ENCODE measurements at places on chromosomes 12 and 14.

DNA sequence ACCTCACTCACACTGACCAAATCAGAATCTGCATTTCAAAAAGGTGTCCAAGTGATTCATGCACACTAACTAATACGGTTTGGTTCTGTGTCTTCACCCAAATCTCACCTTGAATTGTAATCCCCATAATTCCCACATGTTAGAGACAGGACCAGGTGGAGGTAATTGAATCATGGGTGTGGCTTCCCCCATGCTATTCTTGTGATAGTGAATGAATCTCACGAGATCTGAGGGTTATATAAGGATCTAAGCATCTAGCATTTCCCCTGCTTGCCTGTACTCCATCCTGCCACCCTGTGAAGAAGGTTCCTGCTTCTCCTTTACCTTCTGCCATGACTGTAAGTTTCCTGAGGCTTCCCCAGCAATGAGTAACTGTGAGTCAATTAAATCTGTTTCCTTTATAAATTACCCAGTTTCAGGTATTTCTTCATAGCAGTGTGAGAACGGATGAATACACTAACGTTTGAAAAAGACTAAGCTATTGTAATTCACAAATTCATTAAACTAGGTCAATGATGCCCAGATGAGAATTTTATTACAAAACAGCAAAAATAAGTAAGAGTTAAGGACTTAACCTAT lies 759.1 kb downstream of the GALC start:
- DNase-seq = no peak

DNA sequence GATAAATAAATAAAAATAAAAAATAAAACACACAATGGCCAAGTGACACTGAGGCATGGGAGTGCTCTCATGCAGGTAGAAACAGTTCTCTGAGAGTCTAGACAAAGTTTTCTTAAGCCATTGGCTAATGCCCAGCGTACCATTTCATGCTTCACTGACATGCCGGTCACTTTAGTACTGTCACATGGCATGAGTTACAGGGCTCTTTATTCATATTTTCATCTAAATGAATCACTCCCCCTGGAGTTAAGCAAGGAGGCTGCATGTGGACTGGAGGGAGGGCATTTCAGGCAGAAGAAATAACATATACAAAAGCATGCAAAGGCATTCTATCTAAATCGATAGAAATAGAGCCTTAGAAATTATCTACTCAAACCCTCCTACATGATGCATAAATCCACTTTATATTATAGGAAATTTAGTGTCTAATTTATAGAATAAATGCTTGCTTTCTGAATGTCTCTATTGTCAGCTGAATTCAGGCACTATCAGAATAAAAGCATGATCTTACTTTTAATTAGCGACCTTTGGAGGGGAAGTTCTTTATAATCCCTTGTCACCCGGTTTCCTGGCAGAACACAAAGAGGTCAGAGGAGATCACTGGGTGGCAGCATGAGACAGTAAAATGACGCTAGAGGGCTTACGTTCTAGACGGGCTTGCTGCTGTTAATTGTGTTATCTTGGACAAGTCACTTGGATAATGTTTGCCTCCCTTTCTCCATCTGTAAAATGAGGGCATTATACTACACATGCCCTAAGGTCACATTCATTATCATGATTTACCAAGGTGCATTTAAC lies 17.5 kb downstream of the DYRK4 start:
- no peak for DNase-seq

DNA sequence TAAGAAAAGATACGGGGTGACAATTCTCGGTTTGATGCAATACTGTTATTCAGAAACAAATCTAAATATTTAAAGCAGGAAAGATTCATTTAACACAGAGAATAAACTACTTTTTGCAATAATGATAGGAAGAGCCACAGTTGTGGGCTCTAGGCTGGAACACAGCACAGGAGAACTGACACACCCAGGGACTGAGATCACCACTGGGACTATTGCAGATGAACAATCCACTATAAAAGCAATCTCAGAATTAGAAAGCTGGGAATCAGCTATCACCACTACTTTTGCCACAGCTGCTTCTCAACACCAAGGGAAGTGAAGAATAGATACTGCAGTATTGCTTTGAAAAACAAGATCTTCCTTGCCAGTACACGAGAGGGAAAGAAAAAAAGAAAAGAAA lies 4.1 kb upstream of the PIK3C2G start:
- DNase-seq = no peak

GRCh38 chr12:119235197-119235751 lies 56.5 kb downstream of the HSPB8 start:
- no peak for DNase-seq

GRCh38 chr14:88866305-88866704 lies 41.9 kb downstream of the TTC8 start:
- no peak for DNase-seq

DNA sequence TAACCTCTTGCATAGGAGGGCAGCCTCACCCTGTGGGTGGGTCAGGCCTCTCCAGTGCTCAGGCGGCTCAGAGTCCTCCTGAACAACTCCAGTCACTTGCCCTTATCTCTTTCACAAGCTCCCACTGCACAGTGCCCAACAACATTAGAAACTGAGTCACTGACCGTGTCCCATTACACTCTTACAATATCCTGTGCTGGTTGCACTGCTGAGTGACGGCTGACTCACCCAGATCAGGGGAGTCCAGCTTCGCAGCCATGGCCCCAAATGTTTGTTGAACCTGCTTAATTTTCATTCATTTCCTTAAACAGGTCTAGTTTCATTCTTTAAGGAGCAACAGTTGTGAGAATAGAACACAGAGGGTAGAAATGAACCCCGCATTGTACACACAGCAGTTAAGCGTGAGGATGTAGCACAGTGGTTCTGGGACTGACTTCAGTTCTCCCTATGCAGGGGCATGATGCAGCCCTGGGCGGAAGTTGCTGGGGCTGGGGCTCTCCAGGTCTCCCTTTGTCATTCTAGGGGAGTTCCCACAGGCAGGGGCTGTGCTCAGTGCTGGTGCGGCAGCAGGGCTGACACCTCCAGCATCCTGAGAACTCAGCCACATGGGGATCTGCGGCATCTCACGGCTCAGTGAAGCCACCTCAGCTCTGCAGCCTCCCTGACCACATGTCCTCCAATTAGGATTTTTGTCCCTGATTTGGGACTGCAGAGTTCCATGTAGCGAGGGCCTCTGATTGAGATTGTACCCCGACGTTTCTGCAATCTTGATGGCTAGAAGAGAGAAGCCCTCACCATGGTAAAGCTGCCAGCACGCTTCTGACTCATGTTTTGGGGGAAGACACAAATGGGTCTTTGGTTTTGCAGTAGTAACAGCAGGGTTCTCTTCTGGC lies 16.1 kb downstream of the GPR68 start:
- DNase-seq = peak; percentile 51

- DNase-seq = no peak
These were observed 53.6 kb downstream of the RTN1 start for GRCh38 chr14:59816941-59817340.

- DNase-seq = no peak
These were observed 144.4 kb downstream of the AKAP6 start for GRCh38 chr14:32473464-32473855.

GRCh38 chr14:92718664-92719063 lies 29.8 kb downstream of the LGMN start:
- no peak for DNase-seq

DNA sequence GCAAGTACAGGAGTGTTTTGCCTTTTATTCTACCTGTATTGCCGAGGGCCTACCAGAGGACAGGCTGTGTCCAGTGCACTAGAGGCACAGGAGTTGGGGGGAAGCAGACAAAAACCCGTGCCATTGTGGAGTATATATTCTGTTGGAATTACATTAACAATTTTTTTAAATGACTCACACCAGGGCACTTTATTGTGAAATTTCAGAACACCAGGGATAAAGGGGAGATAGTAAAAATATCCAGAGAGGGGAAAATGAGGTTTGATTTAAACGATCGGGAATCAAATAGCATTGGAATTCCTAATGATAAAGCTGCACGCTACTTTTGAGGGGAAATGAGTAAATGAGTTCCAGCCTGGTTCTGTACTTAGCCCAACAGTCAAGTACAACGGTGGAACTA lies 123.2 kb downstream of the PELI2 start:
- no peak for DNase-seq

DNA sequence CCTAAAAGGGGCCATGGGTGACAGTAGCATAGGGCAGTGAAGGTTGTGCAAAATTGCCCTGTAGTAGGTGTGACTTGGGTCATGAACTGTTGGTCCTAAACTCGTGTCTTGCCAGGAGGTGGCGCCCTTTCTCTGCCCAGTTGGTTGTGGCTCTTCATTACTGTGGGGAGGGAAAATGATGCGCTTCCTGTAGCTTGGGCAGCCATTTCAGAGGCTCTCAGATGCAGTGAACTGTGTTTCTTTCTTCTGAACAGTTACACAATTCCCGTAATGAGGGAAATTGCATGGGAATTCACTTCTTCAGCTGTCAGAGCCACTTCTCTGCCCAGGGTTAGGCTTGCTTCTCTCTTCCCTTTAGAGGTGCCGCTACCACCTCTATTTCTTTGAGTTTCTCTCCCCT lies 148.1 kb upstream of the NRXN3 start:
- DNase-seq = peak; percentile 2

GRCh38 chr12:26918321-26919215 lies 19.2 kb downstream of the INTS13 start:
- DNase-seq = no peak

- peak; percentile 79 for DNase-seq
These were observed at the start of gene CCDC177 for GRCh38 chr14:69574263-69574953. Gene CCDC177, minus strand, starts transcription at chr14:69574871. Its CDS starts 1,249 bp downstream, at chr14:69573622.

- DNase-seq = no peak
These were observed 868.8 kb upstream of the TMEM132C start for GRCh38 chr12:127398016-127398710.
